Hippocampal formation (tissue), 2 donors: ENCODE measurements at places on chromosomes 5 and 9.

DNA sequence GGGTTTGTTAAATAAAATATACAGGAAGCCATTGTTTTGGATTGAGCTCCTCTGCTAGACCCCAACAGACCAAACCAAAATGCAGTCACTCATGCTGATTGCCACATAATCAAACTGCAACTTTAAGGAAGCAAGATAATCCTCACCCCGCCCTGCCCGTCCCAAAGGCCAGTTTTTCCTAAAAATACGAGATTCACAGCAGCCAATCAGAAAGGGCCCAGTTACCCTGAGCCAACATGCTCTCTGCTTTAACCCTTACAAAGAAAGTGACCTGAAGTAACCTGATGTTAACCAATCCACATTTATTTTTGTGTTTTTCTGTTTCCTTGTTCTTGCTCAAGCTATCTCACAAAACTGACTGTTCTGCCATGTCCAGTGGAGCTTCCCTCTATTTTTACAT is 21.5 kb upstream of the RNF20 start:
- DNase-seq = no peak

- DNase-seq = peak; percentile 57
Measured at GRCh38 chr9:126965541-126966428, 51.2 kb downstream of the RALGPS1 start.

DNA sequence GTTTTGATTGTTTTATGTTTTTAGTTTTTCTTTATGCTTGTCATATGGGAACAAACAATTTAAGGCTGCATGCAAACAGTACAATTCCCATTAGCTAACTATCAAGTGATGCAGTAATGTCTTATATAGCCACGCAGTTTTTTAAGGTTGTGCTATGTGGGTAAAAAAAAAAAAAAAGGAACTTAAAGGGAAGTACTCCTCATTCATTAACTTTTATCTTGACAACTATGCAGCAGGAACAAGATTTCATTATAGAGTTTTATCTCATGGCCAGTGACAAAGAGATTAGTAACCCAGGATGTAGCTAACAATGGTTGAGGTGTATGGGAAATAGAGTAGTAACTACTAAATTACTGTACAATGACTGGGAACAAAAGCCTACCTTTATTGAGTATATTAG is 1008.2 kb upstream of the CDH9 start:
- DNase-seq = no peak

DNA sequence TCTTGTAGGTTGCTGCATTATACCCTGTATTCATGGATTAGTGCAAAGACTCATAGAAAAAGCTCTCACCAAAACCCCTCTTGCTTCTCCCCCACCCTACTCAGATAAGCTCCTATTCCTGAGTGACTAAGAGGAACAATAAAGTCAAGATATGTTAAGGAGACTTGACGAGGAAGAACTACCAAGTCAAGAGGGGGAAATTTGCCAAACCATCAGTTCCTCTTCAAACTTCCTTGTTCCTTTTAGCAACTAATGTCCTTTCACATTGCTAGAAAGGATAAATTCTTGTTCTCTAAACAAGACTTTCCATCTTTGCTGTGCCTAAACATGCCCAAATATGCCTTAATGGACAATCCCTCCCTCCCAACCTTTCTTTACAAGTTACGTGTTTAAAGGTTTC is 27.0 kb downstream of the CNOT8 start:
- no peak for DNase-seq

DNA sequence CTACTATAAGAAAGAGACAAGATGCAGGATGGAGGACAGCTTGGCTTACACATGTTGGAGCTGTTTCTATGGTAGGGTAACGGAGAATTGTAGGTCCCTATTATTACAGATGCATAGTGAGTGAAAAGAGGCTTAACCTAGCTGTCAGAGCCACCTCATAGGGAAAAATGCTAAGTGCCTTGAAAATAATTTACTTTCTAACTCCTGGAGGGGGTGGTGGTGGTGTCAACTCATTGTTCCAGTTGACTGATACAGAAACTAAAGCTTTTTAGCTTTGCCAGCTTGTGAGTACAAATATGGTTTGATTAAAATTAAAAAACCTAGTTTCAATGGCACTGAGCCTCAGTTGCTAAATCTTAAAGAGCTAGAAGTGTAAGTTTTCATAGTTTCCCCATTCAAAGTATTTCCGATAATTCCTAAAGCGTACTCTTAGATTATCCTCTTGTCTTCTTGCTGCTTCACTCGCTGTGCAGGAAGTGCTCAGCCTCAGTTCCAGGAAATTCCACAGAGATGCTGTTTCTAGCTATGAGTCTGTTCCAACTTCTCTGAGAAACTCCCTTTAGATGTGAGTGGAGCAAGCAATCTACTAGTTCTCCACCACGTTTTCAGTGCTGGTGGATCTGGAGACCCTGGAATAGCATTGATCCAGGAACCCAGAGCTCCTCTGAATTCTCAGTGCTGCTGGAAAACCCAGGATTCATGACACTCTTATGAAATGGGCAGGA is 265.2 kb downstream of the DMAC1 start:
- DNase-seq = no peak

GRCh38 chr9:114638404-114638803 is 19.2 kb downstream of the TEX53 start:
- DNase-seq = no peak

- no peak for DNase-seq
Measured at GRCh38 chr9:127919253-127919815, 2.5 kb upstream of the ST6GALNAC4 start.

DNA sequence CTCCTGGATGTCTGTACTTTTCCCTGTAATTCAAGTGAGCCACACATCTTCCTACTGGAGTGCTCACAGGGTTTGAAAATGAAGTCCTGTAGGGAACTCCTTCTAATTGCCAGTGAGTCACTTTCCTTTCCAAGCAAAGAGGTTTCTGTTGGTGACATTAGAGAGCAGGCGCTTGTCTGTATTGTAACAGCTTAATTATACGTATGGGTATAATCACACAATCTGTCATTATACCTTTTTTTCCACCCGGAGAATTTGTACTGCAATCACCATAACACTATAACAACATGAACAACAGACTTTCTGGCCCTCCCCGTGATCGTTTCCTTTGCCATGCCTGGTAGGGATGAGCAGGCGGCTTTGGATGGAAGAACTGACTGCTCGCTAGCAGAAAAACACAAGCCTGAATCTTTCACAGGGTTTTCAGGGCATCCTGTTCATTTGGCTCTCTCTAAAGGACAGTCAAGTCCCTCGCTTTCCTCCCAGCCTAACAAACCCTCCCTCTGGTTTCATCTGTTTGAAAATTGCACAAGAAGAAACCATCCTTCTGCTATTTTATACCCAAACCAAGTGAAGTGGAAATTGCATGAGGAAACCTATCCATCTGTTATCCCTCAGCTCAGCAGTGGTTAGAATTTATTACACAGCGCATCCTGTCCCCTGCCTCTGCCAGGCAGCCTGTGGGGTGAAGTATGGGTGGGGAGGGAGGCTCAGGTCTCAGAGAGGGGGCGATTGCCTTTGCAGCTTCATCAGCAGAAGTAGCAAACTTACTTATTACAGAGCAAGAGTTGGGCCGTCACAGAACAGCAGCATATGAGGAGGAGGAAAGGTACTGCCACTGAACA is 307.0 kb upstream of the TLE4 start:
- no peak for DNase-seq

DNA sequence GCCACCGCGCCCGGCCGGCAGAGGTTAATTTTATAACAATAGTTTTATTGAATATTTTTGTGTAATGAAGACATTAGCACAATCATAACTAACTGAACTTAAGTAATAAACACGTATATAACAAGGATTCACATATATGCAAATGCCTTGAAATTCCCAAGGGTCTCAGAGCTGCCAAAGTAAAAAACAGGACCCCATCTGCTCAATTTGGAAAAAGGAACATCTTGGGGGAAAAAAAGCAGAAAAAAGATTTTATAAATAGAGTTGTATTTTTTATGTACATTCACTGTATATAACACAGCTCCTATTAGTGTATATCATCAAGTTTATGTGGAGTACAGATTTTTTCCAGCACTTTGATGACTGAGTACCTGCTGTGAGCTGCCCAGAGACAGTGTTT is 366.7 kb downstream of the BRINP1 start:
- DNase-seq = no peak

DNA sequence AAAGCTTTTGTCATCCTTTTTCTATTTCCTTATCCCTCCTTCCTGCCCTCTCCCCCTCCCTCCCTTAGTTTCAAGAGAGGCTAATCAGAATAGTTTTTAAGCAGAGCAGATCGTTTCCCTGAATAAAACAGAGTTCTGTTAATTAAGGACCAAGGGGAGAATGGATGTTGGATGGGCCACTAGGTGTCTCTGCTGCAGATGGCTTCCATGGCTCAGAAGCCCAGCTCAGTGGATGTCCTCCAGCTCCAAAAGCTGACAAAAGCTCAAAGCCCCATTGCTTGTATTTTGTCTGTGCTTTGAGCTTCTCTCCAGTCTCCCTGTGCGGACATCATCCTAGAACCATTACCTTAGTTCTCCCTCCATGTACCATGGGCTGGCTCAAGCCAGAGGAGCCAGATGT is 21.0 kb upstream of the NPR3 start:
- no peak for DNase-seq

GRCh38 chr9:32991897-32992594 is 9.4 kb downstream of the APTX start:
- no peak for DNase-seq

GRCh38 chr5:29462241-29462640 is 1731.2 kb upstream of the CDH6 start:
- no peak for DNase-seq

DNA sequence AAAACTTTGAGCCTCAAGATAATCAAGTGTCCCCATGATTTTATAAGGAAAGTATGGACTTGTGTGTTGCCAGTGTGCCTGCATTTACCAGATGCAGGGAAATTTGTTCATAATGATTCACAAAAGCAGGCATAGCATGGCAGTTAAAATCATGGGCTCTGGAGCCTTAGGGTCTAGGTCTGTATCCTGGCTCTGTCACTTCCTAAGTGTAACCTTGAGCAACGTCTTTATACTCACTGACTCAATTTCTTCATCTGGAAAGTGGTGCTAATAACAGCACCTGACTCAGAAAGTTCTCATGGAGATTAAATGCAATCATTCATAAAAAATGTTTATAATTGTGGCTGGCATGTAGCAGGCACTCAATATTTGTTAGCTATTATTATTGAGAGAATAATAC is 234.9 kb downstream of the SAXO1 start:
- DNase-seq = no peak

DNA sequence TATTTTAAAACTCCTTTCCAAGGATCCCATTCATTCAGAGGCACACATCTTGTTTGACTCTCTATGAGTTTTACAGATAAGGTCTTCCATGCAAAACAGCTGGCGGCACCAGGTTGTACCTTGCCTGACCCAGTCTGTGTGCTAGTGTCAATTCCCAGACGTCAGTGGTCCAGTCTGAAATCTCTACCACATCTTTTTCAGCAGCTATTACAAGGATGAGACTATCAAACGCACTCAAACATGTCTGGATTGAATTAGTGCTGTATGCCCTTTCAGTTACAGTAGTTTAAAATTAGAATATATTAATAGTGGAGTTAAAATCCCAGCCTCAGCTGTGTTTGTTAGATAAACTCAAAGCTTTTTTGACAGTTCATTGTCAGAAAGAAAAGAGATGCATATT is 11.7 kb downstream of the CDC14B start:
- no peak for DNase-seq
